ENCODE measurements at places on chromosomes 2 and 18.
A peak's percentile ranks its signal among the peaks of the same experiment; 100 is the strongest.

- DNase-seq = no peak
Observed at GRCh38 chr2:85987266-85988174, 98.7 kb upstream of the ST3GAL5 start.

GRCh38 chr2:189595417-189595816 is 14.8 kb upstream of the SLC40A1 start:
- DNase-seq = no peak

DNA sequence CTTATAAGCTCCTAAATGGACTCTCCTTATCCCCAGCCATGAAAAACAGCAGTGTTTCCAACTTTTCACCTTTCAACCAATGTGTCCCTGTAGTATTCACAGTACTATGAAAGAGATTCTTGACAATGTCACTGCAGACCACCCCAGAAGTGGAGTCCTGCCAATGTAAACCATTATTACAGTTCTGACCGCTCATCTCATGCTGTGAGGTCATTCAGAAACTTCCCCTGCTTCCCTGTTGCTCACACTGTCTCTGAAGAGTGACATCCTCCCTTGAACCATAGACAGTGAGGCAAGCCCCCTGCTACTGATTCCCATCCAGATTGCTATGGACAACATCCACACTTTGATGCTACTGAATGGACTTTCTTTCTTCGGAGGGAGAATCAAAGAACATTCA is 1523.7 kb upstream of the ACVR2A start:
- DNase-seq = peak; percentile 60

- DNase-seq = no peak
Observed at GRCh38 chr2:34848691-34849090, 1249.6 kb upstream of the FAM98A start.

GRCh38 chr2:128187032-128187654 is 96.1 kb downstream of the UGGT1 start:
- DNase-seq = peak; percentile 77

- peak; percentile 35 for DNase-seq
Observed at GRCh38 chr18:46641917-46642316, 15.1 kb downstream of the LOXHD1 start.

DNA sequence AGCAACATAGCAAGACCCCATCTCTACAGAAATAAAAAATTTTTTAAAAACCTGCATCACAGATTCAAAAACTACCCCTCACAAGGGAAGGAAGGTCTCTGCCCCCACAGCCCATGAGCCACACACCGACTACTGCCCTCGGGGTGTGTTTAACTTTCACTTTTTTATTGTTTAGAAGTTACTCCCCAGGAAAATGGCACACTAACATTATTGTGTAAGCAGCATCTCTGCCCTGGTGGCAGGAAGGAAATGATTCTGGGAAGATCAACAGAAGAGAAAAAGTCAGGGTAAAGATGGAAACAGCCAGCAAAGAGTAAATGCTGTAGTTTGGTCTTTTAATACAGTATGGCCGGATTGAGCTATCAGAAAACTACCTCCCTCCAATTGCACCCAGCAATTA is 21.9 kb downstream of the TRABD2A start:
- no peak for DNase-seq

GRCh38 chr18:46346213-46346612 is 242.0 kb downstream of the HAUS1 start:
- DNase-seq = no peak

DNA sequence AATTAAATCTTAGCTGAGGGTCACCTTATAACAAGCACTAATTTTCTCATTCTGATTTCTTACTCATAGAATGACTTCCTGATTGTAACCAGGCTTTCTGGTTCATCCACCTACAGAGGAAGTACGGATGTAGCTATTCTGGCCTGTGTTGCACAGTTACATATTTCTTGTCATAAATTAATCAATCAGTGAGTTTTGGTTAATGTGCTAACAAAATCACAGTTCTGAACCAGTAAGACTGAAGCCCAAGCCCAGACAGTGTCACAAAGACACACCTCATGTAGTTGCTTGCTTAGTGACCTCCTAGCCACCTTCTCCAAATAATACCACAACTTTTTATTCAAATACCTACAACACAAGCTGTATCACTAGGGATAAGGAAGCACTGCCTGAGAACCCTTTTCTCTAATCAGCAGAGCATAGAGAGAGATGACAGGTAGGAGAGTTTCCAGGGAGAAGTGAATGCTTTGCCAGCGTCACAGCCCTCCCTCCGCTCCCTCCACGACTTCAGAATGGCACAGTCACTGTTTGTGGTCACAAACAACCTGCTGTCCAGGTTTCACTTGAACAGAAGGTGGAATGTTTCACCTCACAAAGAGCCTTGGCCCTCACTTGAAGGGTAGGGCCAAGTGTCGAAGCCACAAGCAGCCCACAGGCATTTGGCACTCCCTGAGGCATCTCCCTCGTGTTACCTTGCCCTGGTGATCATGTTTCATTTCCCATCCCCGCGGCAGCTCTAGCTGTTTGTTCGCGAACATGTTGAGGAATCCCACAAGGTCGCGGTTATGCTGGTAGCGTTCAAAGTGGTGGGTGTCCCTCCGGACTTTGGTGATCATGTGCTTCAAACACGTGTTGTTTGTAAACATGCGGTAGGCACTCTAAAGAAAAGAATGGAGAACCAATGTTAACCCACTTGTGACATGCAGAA is 120.8 kb upstream of the STK17B start:
- DNase-seq = no peak

DNA sequence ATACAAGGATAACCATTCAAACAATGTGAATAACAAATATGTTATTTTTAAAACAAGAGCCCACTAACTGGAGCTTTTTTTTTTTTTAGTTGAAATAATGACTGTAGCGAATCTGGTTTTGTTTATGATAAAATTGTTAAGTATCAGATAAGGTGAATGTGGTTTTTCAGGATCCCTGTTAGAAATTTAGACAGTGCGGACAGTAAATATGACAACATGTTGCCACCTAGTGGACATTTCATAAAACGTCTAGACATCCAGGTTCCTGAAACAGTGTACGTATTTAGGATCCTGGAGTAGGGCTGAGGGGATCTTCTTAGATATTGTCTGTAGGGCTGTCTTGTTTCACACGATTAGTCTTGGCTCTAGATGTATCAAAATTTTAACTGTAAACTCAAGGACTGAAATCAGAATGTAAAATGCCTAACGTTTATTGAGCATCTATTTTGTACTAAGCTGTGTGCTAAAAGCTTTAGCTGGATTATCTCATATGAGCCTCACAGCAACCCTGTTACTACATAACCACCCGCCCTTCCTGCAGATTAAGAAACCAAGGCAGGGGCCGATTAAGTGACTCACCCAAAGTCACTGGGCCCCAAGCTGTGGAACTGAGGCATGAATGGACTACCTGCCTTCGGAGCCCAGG is 23.9 kb upstream of the CCDC68 start:
- DNase-seq = peak; percentile 80

- DNase-seq = peak; percentile 11
Observed at GRCh38 chr2:228819701-228820100, 451.4 kb downstream of the PID1 start.

DNA sequence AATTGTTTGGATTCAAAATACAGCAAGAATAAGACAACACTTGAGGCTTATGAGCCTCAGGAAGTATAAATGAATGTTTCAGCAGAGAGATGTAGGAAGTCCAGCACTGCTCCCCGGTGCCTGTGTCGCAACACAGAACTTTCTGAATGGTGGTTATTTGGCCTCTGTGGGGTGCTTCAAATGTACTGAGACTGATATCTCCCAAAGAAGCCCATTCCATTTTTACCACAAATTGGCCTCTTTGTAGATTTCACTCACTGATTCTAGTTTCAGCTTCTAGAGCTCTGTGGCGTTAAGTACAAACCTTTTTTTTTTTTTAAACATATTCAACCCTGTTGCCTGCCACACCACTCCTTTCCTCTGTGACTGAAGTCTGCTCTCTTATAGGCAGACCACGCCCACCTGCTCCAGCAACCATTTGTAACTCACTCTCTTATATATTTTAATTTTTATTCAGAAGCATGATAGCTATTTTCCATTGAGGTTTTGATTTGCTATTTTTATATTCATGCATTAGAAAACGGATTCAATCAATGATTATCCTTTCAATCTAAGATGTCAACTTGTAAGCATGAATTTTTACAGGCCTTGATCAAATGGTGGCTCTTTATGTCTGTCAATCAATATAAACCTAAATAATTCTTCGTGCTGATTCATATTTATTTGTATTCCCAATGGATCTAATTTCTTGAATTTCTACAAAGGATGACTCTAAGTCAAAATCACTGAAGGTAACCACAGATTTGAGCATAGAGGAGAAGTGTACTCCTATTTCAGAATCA is 277.1 kb upstream of the CCDC68 start:
- DNase-seq = peak; percentile 55

DNA sequence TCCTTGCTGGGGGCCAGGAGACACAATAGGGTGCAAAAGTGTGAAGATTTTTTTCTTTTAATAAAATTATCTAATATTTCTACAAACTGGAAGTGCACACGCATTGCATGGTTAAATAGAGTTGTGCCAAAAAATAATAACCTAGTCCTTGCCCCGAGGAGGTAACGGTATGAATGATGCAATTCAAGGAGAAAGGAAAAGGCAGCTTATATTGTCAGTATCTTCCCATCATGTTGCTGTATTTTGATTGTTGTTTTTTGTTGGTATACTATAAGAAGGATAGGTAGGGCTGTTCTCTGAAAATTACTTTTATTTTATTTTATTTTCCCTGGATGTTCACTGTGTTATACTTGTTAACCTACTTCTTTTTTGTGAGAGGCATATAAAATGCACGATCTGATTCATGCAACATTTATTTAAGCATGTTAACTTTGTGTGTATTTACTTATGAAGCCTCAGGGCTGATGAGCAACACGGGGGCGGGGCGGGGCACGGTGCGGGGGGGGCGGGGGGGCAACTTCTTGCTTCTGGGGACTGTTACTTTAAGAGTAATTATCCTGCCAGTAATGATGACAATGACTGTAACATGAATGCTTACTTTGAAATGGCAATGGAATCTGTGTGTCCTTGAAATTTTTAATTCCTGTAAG is 118.6 kb downstream of the AQP4 start:
- no peak for DNase-seq

- peak; percentile 54 for DNase-seq
Observed at GRCh38 chr2:225122583-225123486, 80.6 kb upstream of the DOCK10 start.

GRCh38 chr2:193810533-193810932 is 1615.8 kb upstream of the TMEFF2 start:
- DNase-seq = peak; percentile 34

- DNase-seq = no peak
Observed at GRCh38 chr2:237615631-237616249, 11.6 kb upstream of the LRRFIP1 start.

DNA sequence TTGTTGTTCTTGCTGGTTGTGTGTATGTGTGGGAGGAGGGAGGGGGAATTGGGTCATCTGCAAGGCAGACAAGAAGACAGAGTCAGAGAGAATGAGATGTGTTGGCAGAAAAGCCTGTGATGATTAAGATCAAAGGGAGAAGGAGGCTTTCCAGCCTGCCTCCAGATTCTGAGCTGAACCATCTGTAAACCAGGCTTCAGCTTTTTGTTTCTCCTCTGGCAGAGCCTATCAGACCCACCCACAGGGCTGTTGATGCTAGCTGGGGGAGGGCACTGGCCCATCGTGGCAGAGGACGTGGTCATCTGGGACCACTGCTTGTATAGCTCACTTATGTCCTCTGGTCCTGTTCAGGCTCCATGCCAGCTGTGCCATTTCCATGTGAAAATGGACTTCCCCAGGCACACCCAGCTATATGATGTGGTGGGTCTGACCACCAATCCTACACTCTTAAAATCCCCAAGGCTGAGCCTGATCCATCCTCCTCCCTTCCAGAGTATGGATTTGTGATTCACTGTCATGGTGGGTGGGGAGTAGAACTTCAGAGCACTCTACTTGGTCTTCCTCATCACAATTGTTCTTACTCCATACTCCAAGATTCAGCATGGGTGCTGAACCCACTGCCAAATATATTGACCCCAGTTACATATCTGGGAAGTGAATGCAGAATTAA is 27.8 kb upstream of the COL6A3 start:
- DNase-seq = peak; percentile 95

GRCh38 chr2:61924895-61925663 is 19.6 kb downstream of the COMMD1 start:
- no peak for DNase-seq

GRCh38 chr2:118911936-118912335 is 30.1 kb upstream of the MARCO start:
- no peak for DNase-seq

DNA sequence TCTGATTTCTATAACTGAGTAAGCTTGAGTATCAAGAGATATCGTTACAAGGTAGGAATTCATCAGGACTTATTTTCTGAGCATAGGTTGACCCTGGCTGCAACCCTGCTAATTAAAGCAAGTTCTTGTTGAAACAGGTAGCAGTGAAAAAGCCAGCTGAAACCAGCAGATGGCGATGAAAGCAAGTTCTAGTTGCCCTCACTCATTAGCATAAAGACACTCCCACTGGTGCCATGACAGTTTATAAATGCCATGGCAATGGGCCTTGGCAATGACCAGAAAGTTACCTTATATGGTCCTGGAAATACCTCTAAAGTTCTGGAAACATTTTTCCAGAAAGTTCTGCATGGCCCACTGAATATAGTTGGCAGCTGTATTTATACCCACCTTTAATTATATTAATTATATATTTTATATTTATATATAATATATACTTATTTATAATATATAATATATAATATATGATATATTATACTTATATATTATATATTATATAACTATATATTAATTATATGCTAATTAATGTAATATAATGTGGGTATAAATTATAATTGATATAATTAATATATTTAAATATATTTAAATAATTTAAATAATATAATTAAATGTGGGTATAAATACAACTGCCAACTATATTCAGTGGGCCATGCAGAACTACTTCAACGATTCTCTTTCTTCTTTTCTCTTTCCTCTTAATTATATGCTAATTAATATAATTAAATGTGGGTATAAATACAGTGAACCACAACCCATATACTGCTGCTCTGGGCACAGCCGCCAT is 188.0 kb downstream of the CDH7 start:
- peak; percentile 9 for DNase-seq

- DNase-seq = peak; percentile 55
Observed at GRCh38 chr2:121897335-121897970, 142.0 kb downstream of the TSN start.

Data from fibroblast of mammary gland (primary cell).